ENCODE measurements at places on chromosomes 12 and 14. TPM values are rescaled to one million over a fixed set of nuclear protein-coding genes. Genes with fewer than 3 reads are reported as not detected.

DNA sequence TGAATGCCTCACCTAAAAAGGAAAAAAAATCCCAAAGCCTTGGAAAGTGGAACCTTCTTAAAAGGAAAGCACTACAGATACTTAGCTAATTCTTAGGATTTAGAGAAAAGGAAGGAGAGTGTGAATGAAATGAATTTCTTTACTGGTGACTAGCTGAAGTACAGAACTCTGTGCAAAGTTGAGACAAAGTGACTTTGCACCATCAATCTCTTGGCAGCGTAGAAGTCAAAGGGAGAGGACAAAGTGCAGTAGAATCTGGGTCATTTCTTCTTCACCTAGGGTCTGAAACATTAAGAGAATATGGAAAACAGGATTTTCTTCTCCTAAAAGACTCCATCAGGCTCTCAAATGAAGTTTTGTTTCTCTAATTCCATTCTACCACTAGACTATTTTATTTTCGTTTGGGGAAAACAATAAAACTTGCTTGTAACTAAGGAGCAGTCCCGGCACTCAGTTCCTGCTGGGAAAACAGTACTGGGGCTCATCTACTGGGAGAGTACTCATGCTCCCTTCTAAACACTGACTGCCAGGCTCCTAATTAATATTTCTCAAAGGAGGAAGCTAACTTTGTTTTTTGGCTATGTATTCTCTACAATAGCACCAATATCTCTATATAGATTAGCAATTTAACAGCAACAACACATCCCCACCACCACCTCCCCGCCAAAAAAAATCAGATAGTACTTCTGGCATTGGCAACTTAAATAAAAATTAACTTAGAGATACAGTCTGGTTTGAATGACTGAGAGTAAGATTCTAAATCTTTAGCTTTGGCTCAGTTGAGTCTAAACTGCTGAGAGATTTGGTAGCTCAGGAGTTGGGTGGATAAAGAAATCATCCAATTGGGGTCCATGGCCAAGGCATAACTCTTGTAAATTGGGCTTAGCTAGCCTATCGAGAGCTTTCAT is 110.7 kb downstream of the SLC15A5 start:
- no peak for DNase-seq

DNA sequence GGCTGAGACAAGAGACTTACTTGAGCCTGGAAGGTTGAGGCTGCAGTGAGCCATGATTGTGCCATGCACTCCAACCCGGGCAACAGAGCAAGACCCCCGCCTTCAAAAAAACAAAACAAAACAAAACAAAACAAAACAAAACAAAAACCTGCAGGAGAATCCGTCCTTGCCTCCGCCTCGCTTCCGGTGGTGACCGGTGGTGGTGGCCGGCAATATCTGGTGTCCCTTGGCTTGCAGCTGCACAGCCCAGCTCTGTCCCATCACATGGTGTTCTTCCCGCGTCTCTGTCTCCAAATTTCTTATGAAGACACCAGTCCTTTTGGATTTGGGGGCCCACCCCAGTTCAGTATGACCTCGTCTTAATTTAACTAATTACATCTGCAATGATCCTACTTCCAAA is 10.0 kb downstream of the SMIM41 start:
- no peak for DNase-seq

DNA sequence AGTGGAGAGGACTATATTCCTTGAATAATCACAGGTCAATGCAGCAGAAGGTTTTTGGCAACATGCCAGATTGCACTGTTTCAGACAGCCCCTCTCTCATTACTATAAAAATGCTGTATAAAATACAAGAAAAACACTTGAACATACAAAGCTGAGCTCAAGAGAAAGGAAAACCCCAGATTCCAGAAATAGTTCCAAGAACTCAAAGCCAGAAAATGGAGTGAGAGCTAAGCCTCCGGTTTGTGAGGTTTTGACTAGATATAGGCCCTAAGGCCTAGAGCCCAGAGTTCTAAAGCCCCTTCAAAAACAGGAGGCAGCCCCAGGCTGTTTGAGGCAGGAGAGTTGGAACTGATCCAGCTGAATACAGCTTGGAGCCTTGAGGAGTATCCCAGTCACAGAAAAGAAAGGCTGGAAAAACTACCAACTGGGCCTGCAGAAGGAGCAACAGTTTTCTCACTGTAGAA is 29.4 kb upstream of the ACTN1 start:
- DNase-seq: peak; percentile 58

DNA sequence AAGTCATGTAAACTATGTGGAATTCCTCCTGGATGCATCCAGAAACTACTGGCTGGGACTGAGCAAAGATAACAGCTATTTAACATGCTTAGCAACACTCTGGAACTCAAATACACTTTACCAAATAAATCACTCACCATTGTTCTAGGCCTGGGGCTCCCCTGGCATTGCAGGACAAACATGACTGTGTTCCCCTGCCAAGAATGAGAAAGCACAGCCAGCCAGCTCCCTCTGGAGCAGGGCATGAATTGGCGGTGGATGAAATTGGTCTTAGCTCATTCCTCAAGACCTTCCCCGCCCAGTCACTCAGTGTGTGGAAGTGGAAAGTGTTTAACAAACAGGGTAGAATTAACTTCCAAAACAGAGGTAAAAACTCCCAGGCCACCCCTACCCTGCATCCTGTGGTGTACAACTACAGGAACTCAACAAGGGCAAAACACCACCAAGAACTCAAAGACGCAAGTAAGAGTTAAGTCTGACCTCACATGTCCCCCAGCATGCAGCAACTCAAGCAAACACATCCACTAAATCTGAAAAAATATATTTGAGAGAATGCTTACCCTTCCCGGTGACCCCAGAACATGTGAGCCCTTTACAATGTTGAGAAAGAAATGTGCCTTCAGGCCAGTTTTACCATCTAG is 58.4 kb upstream of the BDKRB2 start:
- peak; percentile 78 for DNase-seq

DNA sequence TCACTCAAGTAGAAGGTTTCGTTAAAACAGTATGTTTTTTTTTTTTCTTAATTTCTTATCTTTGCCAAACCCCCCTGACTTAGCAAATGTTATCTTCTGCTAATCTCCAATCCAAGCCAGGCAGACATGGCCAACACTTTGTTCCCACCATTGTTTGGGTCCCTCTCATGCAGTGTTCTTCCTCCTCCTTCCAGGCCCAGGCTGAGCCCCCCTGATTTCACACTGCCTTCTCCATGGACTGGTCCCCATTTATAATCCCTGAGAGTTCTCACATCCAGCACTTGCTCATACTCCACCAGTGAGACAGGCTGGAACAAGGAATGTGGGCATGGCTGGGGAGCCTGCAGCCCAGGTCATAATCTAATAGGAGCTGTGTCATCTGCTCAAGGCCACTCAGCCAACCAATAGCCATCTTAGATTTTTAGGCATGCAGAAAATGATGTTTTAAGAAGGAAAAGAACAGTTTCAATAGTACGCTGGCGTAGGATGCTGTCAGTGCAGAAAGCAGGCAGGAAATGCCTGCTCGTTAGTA is 238.4 kb upstream of the CCDC196 start:
- no peak for DNase-seq

DNA sequence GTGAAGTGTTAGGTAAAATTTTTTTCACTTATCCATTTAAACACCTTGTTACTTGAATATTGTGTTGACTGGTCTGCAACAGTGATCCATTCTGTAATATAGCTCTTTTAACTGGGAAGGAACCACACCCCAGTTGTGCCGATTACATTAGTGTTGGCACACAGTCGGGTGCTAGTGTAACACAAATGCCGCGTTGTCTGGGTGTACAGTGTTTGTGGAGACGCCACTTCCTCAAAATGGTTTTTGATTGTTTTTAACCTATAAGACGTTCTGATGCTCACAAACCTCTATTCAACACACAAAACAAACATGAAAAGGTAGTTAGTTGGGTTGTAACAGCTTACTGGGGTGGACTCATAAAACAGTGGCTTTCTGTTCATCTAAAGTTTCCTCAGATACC is 48.0 kb upstream of the TRAF3 start:
- DNase-seq: no peak

- no peak for DNase-seq
Measured at GRCh38 chr12:6125310-6125608, 789 bp upstream of the VWF start.

The IGF1 gene
- 0.71 TPM for polyA plus RNA-seq

The LRP6 gene
- polyA plus RNA-seq: 7.5 TPM

The CCDC177 gene
- not detected for polyA plus RNA-seq

The IAPP gene
- not detected for polyA plus RNA-seq

The ARMH4 gene
- 14.2 TPM for polyA plus RNA-seq

The C12orf42 gene
- not detected for polyA plus RNA-seq

The TAS2R50 gene
- not detected for polyA plus RNA-seq

The PUS7L gene
- 1.8 TPM for polyA plus RNA-seq

The SMIM41 gene
- not detected for polyA plus RNA-seq

The CLEC1B gene
- polyA plus RNA-seq: not detected

Measured in kidney (tissue), 22 donors.